ENCODE measurements at places on chromosomes 4 and X.
A peak's percentile ranks its signal among the peaks of the same experiment; 100 is the strongest.

GRCh38 chr4:87559090-87559837, 30.1 kb upstream of the SPARCL1 start:
- no peak for DNase-seq

DNA sequence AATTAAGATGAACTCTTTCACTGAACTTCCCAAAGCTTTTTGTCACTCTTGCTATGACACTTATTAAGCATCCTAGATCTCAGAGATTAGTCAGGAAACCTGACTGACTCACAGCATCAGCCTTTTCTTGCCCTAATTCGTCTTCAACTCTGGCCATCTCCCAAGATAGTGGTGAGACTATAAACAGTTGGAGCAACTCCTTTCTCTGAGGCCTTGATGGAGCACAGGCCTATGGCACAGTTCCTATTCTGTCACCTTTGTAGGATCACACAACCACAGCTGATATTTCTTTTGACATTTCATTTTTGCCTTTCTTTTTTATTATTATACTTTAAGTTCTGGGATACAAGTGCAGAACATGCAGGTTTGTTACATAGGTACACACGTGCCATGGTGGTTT, 217.6 kb downstream of the PRR32 start:
- DNase-seq: no peak

GRCh38 chr4:155025762-155026457, 182.5 kb upstream of the NPY2R start:
- peak; percentile 11 for DNase-seq

GRCh38 chrX:295136-295535, 14.0 kb downstream of the PLCXD1 start:
- DNase-seq: no peak

GRCh38 chrX:96861661-96862060, 22.0 kb upstream of the RPA4 start:
- no peak for DNase-seq

DNA sequence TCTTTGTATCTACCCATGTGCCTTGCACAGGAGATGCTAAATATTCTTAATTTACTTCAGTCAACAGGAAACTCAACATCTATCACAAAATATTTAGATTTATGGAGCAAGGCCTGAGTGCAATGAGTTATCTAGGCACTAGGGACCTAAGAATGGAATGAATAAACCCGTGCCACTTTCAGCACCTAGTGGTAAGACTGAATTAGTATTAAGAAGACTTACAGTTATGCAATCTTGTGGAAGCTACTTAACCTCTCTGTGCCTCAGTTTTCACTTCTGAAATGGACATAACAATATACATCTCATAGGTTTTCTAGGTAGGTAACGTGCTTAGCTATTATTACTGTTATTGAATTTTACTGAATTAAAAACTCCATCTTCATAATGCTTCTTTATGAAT, 144.6 kb upstream of the MAP3K15 start:
- no peak for DNase-seq

- no peak for DNase-seq
Measured at GRCh38 chrX:2425286-2426071, 75.3 kb downstream of the DHRSX start.

- no peak for DNase-seq
Measured at GRCh38 chr4:107799669-107800450, 24.9 kb upstream of the SGMS2 start.

- no peak for DNase-seq
Measured at GRCh38 chr4:30957706-30958105, 237.5 kb downstream of the PCDH7 start.

DNA sequence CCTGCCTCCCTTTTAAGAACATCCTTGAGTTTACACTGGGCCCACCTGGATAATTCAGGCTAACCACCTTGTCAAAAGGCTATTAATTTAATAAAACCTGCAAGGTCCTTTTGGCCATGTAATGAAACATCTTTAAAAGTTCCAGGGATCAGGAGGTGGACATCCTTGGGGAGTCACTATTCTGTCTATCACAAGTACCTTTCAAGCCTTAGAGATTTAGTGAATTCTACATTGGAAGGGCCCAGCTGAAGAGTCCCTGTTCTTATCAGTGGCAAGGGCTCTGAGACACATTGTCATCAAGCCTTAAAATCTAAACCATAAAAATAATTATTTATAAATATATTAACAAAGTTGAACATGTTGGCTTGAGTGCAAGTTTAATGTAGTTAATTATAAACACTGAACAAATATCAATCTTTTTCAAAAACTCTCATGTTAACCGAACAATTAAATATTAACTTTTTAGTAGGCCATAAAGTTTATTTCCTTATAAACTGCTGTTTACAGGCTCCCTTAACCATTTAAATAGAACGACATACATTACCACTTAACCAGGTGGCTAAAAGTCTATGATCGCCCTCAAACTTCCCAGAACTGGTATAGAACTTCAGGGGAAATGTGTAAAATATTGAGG, 104.4 kb upstream of the CBR4 start:
- DNase-seq: no peak

DNA sequence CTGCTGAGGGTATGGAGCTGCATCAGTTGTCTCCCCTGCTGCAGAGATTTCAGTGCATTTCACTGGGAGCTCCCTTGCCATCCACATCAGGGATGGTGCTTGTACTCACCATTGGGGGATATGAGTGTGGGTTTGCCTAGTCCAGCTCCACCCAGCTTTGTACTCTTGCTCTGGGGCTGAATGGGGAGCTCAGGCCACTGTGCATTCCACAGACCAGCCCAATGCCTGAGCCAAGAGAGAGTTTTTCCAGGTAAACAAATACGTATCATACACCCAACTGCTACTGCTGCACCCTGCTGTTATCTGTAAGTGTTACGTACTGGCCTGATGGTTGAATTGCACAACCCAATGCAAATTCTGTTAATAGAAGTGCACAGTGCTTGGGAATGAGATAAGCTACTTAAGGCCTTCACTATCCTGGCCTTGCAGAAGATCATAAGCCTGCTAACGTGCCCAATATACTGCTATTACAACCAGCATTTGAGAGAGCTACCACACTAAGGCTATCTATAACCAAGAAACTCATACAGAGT, 205.0 kb upstream of the DMD start:
- DNase-seq: no peak

DNA sequence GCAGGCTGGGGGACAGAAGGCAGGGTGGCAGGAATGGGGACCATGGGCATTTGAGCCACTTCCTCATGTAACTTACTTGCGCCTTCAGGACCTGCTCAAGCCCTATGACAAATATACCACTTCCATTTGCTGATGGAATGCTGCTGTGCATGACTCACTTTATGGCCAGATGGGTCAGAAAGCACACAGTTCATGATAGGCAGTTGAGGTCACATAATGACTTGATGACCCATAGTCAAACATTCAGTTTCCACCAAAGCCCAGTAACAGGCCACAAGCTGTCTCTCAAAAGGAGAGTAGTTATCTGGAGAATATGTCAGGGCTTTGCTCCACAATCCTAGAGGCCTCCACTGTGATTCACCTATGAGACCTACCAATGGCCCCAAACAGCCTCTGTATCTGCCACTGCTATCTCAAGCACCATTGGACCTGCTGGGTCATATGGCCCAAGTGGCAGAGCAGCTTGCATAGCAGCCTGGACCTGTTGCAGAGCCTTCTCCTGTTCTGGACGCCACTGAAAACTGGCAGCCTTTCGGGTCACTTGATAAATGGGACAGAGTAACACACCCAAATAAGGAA, 5.3 kb upstream of the PAPSS1 start:
- no peak for DNase-seq

DNA sequence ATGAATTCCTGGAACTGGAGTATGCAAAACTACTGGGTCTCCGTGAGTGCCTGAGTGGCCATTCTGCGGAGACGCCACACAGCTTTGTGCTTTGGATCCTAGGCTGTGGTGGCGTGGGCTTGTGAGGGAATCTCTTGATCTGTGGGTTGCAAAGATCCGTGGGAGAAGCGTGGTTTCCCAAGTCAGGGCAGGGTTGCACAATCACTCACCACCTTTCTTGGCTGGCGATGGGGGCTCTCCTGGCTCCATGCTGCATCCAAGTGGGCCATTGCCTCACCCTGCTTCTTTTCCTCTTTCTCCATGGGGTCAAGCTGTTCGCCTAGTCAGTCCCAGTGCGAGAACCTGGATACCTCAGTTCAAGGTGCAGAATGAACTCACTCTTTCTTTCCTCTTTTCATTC, 62.5 kb downstream of the SLAIN2 start:
- no peak for DNase-seq

DNA sequence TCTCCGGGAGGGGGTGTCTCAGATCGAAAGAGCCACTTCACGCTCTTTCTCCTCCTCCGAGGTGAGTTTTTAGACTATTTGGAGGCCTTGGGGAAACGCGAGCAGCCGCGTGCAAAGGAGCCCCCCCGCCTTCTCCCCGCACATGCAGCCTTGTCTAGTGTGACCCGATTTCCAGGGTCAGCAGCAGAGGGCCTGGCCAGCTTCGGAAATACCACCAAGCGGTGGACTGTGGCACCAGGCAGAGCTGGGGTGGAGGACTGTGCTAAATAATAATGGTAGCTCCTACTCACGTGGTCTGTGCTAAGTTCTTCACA, 79.3 kb upstream of the BCOR start:
- DNase-seq: no peak

GRCh38 chrX:22004866-22005265, 27.3 kb upstream of the PHEX start:
- no peak for DNase-seq

- no peak for DNase-seq
Measured at GRCh38 chrX:97858592-97858991, 974.9 kb downstream of the RPA4 start.

DNA sequence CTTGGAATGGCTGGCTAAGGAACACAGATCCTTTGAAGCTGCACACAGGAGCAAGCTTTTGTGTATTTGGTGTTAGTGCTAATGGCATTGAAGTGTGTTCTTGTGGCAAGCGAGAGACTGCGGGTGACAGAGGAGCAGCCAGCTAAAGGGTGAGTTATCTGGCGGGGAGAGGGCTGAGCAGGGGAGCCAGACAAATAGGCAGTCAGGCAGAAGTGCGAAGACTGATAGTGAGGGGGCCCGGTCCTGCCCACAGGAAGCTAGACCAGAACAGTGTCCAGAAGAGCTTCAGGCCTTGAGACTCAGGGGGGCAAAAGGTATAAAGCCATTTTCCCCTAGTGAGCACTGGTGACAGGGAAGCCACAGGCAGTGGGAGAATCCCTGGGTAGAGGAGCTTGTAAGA, 49.6 kb upstream of the MAMLD1 start:
- no peak for DNase-seq

GRCh38 chrX:45295259-45295986, 94.7 kb upstream of the DIPK2B start:
- DNase-seq: peak; percentile 5

DNA sequence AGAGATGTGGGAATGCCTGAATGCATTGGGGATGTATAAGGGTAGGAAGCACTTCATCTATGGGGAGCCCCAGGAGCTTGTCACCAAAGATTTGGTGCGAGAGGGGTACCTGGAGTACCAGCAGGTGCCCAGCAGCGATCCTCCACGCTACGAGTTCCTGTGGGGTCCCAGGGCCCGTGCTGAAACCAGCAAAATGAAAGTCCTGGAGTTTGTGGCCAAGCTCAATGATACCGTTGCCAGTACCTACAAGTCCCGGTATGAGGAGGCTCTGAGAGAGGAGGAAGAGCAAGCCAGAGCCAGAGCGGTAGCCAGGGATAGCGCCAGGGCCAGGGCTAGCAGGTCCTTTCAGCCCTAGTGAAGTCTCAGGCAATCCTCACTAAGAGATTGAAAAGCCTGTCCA, 3.8 kb downstream of the MAGEB17 start:
- DNase-seq: no peak

DNA sequence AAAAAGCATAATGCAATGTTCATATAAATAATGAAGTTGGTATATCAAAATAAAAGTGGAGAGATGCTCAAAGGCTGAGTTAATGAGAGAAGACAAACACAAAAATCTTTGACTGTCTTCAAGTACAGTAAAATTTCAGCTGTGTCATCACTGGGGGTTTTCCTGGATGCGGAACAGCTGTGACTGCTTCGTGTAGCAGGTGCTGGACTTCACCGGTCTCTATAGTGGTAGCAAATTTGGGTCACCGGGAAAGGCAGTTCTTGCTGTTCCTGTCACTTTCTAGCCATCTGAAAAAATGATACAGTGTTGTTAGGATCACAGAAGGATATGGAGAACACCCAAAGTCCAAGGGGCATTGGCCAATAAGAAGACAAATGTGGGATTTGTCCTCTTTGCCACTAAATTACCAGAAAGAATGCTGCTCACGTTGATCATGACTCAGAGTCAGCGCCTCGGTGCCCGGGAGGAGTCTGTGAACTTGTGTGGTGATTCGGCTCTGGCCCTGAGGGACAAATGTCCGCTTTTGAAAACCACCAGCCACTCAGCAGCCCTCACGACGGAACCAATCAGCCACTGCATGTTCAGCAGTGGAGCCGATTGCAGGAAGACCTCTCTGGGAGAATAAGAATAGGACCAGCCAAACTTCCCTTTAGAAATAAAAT, 230.1 kb upstream of the FAT1 start:
- no peak for DNase-seq

- DNase-seq: no peak
Measured at GRCh38 chrX:112233164-112233563, 150.6 kb upstream of the TRPC5 start.

DNA sequence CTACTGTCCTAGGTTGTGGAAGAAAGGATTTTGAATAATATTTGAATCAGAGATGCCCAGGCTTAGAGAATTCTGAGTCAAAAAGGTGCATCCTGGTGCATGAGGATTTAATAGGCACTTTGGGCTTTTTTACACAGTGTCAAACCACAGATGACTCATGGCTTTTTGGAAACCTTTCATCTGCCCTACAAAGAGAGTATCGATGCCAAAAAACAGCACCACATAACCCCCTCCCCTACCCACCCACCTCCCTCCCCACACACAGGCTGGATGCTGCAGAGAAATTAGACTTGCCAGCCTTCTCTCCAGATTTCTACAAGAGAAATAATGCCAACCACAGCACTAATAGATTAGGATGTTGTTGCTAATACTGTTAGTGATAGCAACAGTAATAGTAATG, 779.3 kb downstream of the NLGN4X start:
- no peak for DNase-seq

DNA sequence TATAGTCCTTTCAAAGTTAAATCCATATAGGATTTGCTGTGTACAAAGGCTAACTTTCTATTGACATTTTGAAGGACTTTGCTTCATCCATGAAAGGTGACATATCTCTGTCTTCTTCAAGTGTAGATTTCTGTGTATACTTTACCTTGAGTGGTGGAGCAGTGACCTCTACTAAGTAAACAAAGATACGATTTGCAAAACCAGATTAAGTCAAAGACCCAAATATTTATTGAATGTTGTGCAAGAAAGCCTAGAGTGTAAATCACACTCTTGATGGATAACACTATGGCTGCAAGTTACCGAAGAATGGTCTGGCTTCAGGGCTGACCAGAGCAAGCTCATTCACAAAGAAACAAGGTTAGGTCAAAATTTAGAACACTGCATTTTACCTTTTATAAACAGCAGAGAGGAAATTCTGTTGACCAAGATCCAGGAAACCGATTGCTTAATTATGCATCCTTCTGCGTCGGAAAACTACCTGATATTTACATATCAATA, 5.4 kb upstream of the FGG start:
- DNase-seq: no peak

- DNase-seq: peak; percentile 29
Measured at GRCh38 chrX:71652405-71652804, 14.9 kb upstream of the LOC101059915 start.

All from kidney capillary endothelial cell (primary cell).